ENCODE measurements at places on chromosomes 5 and 9. TPM values are rescaled to one million over a fixed set of nuclear protein-coding genes. Genes with fewer than 3 reads are reported as not detected.

The DAB2IP gene
- polyA plus RNA-seq, result 37.9 TPM

The SPINK7 gene
- not detected for polyA plus RNA-seq

DNA sequence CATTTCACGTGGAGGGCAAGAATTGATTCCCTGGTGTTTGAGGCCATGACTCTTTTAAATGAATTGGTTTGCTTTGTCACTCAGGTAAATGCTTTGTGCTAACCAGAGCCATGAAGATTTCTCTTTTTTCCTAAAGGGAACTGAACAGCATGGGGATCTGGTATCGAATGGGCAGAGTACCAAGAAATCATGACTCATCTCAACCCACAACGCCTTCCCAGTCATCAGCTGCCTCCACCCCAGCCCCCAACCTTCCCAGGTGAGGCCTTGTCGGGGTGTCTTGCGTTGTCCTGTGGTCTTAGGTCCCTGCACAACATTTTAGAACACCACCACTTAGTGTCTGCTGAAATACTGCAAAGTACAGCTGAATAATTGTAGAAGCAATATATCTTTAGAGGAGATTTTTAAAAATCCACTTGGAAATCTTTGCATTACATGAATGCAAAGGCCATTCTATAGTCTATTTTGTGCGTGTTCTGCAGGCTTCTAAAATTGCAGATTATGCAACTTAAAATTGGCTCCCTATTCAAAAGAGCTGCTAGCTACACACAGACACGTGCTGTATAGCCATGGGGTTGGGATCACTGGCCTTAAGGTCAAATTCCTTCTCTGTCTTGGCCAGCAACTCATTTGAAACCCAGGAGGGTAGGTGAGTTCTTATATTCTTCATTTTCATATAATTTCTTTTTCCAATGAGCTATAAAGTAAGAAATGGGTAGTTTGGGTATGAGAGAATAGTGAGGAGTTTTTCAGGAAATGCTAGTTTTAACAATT lies 69.0 kb downstream of the MVB12B start:
- no peak for DNase-seq

The DOK3 gene
- 1.5 TPM for polyA plus RNA-seq

The GOLM1 gene
- polyA plus RNA-seq, result 0.30 TPM
